ENCODE measurements at places on chromosomes 3 and 15.
A peak's percentile ranks its signal among the peaks of the same experiment; 100 is the strongest.

GRCh38 chr15:58021332-58022230 is 43.9 kb downstream of the ALDH1A2 start:
- no peak for DNase-seq

DNA sequence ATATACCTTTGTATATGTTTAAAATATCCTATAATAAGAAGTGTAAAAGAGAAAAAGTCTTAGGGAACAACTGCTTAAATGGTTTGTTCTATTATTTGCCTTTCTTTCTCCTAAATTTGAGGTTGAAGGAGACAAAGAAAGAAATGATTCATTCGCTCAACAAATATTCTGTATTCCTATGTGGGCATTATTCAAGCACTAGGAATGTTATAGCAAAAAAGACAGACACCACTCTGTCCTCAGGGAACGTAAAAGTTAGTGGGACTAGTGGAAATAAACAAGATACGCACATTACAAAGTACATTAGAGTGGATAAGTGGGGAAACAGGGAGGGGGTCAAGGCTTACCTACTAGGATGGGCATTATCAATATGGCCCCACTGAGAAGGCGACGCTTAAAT is 332.2 kb downstream of the LPP start:
- no peak for DNase-seq

DNA sequence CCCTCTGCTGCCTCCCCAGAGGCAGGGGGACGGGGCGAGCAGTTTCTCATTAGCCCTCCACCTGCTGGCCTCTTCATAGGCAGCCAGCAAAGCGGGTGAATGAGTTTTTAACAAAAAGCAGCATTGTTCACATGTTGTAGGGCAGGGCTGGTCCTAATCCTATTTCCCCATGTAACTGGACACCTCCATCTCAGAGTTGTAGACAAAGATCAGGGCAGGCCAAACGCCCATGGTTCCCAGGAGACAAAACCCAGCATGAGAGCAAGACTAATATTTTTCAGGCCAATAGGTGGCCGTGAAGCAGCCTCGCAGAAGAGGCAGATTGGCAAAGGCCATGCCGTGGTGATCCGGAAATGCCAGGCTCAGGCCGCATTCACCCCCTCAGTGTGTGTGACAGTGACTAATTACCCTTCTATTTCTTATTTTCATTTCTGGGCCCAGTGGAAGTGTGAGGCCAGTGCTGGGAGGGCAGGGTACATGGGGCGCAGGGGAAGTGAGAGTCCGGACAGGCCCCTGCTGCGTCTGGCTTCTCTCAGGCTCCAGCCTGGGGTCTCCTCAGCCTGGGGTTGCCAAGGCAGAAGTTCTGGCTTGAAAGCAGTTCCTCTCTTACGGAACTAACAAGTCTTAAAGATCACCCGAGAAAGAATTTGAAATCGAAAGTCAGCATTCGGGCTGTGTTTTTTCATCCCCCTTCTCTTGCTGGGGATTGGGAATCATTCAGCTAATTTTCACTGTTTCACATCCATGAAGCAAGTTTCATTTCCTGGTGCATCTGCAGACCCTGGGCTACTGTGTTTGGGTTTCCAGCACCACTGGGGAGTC is 64.8 kb downstream of the BOC start:
- DNase-seq: peak; percentile 88

- no peak for DNase-seq
These were observed 25.0 kb downstream of the PIF1 start for GRCh38 chr15:64800476-64800875.

GRCh38 chr3:73502609-73503583 is 121.8 kb downstream of the PDZRN3 start:
- DNase-seq: peak; percentile 73

DNA sequence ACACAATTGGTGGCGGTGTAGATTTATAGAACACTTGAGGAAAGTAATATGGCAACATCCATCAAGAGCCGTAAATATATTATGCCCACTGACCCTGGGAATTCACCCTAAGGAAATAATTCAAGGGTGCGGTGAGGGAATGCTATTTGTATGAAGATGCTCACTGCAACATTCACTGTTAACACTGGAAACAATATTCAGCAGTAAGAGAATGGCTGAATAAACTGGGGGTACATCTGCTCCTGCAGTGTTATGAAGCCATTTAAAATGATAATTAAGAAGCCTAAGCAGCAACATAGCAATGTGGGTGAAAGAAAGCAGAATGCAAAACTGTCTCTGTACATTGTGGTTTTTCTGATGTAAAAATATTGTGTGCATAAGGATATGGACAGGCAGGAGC is 87.6 kb downstream of the RAB11A start:
- DNase-seq: no peak

GRCh38 chr3:104367000-104367399 is 999.7 kb upstream of the ALCAM start:
- no peak for DNase-seq

GRCh38 chr3:65875393-65876027 is 163.2 kb downstream of the MAGI1 start:
- no peak for DNase-seq

DNA sequence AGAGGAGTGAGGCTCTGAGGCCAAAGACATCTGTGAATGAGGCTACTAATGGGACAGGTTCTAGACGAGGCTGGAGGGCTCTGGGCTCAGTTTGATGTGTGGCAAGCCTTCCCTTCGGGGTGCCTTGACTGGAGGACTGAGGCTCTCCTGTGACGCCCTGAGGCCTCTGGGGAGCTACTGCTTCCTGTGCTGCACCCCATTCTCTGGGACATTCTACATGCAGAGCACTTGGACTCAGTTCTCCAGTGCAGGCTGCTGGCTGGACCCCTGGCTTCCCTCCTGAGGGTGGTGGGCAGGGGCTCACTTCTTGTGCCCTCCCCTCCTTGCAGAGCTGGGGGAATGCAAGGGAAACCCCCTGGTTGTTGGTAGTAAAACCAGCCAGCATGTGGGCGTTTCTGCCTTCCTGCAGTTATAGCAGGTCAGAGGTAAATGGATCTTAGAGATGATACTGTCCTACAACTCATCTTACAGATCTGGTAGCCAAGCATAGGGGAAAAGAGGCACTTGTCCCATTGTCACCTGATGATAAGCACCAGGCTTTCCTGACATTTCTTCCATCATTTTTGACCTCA is 133.3 kb downstream of the CHDH start:
- no peak for DNase-seq

- DNase-seq: no peak
These were observed 101.8 kb downstream of the XXYLT1 start for GRCh38 chr3:195169011-195169649.

- DNase-seq: no peak
These were observed 143.5 kb upstream of the CNTN4 start for GRCh38 chr3:1955170-1955569.

GRCh38 chr3:134833453-134834163 is 38.5 kb downstream of the EPHB1 start:
- DNase-seq: no peak

DNA sequence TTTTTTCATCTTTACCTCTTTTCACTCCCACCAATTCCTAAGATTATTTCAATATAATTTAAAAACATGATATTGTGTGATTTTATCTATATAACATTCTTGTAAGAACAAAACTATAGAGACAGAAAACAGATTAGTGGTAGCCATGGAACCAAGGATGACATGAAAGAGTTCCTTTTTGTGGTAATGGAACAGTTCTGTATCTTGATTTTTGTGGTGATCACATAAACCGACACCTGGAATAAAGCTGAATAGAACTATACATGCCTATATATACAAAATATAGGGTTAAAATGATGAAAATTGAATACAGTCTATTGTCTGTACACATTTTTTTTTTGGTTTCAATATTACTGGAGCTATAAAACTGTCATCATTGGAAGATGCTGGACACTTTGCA is 945.4 kb downstream of the SI start:
- no peak for DNase-seq

DNA sequence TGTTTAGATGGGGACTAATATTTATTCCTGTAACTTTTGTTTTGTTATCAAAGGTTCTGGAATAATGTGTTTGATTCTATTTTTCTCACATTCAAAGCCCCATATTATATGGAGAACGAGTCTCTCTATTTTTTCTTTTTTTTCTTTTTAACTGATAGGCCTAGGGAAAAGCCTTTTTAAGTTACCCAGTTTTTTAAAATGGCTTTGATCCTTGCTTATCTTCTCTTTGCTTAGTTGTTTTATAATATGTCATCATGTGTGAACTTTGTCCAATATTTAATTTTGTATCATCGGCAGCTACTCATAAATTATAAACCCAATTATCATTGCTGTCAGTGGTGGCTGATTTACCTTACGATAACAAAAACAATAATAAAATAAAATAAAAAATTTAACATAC is 610.3 kb upstream of the BCHE start:
- no peak for DNase-seq

DNA sequence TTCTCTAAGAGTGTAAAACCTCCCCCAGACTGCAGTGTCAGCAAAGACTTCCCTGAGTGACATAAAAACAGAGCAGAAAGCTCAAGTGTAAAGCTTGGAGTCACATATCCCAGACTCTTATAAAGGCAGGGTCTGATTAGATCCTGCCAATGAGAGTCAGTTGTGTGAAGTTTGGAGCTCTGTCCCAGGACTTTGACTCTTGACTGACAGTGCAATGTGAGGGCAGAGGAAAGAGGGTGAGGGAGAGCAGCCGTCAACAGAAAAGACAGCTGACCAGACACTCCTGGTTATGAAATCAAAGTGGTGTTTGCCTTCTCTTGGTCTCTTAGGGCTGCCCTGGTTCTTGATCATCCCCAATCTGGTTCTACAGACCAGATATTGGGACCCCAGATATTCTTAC is 393.2 kb downstream of the ERC2 start:
- DNase-seq: no peak

DNA sequence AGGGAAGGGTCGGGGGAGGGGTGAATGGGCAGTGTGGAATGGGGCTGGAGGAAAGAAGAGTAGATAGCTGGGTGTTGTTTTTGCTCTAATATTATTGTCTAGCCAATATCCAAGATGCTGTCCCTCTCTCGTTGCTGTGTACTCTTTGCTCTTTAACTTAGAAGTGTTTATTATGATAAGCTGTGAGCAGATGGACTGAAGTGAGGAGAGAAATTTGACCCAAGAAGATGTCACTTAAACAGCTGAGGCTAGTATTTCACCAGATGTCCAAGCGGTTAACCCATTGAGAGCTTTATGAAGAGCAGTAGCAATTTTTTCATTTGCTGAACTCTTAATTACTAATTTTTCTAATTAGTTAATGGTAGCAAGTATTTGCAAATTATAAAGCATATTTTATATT is 212.2 kb upstream of the TP63 start:
- no peak for DNase-seq

DNA sequence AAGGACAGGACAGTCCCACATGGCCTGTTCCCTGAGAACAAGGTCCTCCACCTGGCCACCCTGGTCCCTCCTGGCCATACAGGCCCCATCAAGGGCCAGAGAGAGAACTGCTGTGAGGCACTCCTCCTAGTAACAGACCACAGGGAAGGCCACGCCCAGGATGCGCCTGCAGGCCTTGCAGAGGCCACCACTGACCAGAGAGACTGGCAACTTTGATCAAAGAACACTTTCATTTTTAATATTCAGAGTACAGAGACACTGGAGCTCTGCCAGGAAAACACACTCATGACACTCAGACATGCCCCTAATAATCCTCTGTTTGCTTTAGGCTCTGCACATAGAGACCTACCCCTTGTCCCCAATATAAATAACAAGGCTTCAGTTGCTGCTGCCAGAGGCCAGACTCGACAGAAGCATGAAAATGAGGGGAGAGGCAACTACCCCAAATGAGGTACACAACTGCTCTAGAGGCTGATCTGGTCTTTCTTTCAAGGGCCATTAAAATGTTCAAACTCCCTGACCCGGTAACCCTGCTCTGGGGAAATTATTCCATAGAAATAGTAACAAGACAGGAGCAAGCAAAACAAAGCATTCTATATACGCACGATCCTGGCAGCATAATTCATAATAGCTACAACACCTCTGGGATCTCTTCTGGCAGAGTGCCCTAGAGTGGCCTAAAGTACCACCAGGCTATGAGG is 44.8 kb downstream of the CCDC12 start:
- no peak for DNase-seq

DNA sequence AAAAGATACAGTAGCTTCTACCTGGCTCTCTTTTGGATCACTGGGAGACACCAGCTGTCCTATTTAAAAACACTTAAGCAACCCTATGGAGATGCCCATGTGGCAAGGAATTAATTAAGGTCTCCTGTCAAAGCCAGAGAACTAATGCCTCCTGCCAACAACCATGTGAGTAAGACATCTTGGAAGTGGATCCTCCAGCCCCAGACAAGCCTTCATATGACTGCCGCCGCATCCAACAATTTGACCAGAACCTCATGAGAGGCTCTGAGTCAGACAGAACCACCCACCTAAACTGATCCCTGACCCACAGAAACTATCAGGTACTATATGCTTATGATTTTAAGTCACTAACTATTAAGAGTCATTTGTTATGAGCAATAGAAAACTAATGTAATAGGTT is 22.3 kb downstream of the IFT80 start:
- no peak for DNase-seq

- peak; percentile 58 for DNase-seq
These were observed 27.5 kb upstream of the MASP1 start for GRCh38 chr3:187318819-187319616.

DNA sequence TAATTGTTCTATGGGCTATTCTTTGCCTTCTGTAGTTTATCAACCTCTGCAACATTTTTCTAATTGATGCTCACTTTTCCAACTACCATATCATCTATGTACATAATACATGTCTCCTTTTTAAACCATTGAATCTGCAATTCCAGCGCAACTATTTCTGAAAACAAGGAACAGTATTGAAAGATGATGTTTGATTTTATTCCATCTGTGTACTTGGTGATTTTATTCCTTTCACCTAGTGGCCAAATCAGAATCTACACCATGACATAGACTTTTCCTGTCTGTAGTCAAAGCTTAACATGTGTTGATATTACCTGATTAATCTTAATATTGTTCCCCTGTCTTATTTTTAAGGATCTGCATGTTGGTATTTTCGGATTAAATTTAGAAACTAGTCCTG is 13.0 kb downstream of the NKTR start:
- no peak for DNase-seq

- no peak for DNase-seq
These were observed 65.4 kb downstream of the FOXP1 start for GRCh38 chr3:71518089-71518488.

- peak; percentile 87 for DNase-seq
These were observed 52.1 kb downstream of the DNAH1 start for GRCh38 chr3:52367891-52368880.

DNA sequence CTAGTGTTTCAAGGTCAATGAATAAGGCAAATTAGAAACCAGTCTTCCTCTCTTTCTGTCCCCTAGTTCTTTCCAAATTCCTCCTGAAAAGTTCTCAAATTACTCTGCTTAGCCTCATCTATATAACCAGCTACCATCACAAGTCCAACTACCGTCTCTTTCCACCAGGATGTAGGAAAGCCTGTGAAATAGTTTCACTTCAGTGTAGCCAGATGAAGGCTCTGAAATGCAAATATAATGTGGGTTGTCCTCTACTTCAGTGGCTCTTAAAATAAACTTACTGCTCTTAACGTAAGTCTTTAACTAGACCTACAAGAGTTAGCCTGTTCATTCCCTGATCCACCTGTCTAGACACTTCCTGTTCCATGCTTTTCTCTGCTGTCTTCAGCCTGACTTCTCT is 827.7 kb downstream of the ROBO1 start:
- no peak for DNase-seq
